ELF-1 (cell line): ENCODE measurements at places on chromosomes 11 and 22.

- DNase-seq: no peak
Measured at GRCh38 chr11:85961930-85962363, 106.8 kb downstream of the CCDC83 start.

DNA sequence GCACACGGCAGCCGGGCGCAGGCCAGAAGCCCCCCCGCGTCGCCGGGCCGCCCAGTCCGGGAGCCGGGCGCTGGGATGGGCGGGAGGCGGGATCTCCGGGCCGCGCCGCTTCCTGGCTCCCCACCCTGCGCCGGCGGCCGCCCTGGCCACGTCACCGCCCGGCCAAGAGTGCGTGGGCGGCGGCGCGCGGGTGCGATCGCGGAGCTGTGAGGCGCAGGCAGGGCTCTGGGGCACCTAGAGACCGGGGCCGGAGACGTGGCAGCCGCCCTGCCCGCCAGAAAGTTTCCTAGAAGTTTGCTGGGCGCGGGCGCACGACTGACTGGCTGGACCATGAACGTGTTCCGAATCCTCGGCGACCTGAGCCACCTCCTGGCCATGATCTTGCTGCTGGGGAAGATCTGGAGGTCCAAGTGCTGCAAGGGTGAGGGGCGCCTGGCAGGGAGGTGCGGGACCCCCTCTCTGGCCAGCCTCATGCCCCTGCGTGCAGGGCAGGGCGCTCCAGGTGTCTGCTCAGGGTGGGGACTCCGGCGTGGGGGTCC, at the start of gene KDELR3:
KDELR3 (plus strand) TSS at position 193 of the 539 bp plus-strand sequence; CDS start at position 331, 138 bp downstream.
- DNase-seq: no peak

- DNase-seq: no peak
Measured at GRCh38 chr11:61800331-61801281, 7.9 kb downstream of the FEN1 start.

- peak; percentile 67 for DNase-seq
Measured at GRCh38 chr22:46561435-46561905, 24.1 kb upstream of the CELSR1 start.

DNA sequence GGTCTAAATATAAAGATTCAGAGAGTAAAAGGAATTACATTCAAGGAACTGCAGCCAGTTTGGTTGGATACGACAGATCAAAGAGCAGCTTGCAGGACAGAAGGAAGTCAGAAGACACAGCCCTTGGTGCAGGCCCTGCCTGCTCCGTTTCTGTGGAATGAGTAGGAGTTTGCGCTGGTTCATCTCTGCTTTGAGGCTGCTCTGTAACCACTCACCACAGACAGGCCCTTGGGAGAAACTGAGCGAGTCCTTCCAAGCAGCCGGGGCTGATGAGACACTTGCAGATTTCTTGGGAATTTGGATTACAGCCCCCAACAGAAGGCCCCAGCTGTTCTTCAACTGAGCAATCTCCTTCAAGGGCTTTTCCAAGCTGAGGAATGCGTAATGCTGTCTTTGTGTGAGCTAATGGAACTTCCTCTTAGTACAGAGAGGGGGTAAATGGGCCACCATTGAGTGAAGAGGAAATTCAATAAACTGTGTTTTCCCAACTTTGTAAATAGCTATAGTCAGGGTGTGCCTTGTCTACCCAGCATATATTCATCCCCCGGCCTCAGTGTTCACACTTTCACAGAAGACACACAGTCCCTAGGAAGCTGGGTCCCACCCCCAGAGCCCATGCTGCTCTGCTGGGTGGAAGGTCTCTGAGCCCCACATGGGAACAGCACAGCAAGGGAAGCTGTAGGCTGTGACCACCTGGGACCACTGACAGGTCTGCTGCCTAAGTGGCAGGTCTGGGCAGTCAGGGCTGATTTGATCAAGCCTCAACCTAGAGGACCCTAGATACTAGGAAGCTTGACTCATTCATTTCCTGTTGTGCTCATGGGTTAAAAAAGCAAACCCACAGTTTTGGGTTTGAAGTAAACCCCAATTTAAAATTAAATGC, 16.6 kb downstream of the IL10RA start:
- peak; percentile 62 for DNase-seq

DNA sequence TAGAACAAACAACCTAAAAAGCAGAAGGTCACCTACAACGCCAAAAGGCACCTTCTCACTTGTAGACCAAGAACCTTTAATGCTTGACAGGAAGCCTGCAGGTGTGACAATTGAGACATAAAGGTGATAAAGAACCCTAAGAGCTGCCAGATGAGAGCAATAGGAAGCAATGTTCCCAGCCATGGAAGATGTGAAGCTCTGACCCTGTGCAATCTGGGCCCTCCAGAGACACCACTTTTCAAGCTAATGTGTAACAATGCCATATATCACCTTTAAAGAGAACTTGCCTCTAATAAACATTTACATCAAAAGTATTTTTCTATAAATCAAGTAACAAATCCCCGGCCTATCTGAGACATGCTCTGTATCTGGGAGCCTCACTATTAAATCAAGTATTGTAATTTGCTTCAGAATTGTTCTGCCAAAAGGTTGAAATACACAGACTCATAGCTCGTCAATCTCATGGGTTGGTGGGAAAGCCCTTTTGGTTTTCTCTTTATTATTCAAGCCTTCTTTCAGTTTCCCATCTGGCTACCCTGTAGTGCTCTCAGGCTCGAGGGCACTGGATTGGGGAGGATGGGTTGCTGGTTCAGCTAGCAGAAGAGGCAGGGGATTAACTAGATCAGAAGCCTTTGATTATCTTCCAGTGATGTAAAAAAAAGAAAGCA, 368.9 kb downstream of the BUD13 start:
- DNase-seq: no peak

DNA sequence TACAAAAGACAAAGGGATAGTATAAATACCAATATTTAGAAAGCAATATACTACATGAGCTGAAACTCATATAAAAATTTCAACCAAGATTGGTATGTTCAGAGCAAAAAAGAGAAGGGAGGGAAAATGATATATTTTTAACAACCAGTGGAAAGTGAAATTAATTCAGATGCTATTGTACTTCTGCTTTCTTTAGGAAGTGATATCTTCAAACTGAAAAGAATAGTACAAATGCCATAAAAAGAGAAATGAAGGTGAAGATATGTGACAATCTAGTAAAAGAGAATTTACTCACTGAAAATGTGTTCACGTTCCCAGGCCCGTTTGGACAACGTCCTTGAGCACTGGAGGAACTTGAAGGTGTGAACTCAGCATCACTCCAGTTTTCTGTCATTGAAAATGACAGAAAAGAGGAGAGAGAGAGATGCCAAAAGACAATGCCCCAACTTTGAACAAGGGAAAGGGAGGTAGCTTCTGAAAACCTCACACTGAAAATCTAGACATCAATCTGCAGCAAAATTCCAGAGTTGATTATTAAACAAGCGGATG, 47.5 kb downstream of the SC5D start:
- no peak for DNase-seq

GRCh38 chr11:44711113-44711786, 15.5 kb upstream of the TSPAN18 start:
- DNase-seq: peak; percentile 90

DNA sequence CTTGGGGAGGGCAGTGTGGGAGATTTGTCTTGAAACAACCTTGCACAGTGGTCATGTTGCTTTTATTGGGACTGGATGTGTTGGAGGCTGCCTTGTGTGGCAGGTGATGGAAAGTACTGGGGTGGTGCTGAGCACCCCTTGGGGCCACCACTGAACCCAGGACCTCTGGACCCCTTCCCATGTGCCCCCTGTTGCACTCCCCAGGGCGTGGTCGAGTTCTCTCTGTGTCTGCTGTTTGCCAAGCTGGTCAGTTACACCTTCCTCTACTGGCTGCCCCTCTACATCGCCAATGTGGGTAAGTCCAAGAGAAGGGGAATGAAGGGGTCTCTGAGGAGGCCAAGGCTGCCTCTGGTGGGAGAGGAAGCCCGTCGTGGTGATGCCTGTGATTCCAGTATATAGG, 18.9 kb downstream of the SLC37A2 start:
- DNase-seq: no peak

- no peak for DNase-seq
Measured at GRCh38 chr11:108727665-108728064, 62.8 kb downstream of the DDX10 start.

- no peak for DNase-seq
Measured at GRCh38 chr11:119263352-119263940, 53.5 kb downstream of the MCAM start.

- DNase-seq: no peak
Measured at GRCh38 chr22:19844377-19845053, 10.2 kb downstream of the GNB1L start.

GRCh38 chr22:40363059-40363458, 7.3 kb upstream of the SGSM3 start:
- DNase-seq: no peak

- peak; percentile 82 for DNase-seq
Measured at GRCh38 chr22:39490135-39490798, 11.8 kb upstream of the MIEF1 start.

DNA sequence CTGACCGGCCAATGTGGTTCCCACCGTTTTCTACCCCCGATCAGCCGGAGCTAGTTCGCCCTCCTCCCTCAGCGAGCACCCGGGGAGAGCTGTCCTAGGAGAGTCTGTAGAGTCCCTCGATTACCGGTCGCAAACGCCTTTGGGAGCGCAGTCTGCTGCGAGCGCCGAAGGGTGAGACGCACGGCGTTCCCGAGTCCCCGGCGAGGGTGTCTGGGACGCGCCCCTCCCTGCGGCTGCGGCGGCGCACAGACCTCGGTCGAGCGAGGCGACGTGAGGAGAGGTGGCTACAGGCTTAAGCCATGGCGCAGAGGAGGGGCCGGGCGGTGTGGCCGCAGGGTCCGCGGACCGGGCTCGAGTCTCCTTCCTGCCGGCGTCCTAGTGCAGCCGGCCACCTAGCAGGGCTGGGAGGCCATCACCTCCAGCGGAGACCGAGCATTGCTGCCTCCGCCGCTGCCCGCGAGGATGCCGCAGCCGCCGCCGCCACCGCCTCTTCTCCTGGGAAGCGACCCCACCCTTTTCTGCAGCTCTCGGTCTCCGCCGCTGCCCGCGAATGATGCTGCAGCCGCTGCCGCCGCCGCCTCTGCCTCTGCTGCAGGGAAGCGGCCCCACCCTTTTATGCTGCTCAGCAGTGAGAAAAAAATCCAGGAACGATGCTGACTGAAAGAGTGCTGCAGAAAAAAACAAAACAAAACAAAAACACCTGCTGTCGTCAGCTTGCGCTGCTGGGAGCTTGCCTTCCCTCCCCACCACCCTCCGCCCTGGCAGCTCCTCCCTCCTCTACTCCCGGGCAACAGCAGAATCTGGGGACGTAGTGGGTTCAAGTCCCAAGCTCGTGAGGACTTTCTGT, at the start of gene MAP6:
MAP6 (minus strand) TSS at position 588 of the 847 bp plus-strand sequence. CDS start 669 bp downstream, outside the sequence.
- DNase-seq: peak; percentile 66

GRCh38 chr22:42184852-42185251, 54.2 kb upstream of the CYP2D6 start:
- no peak for DNase-seq

DNA sequence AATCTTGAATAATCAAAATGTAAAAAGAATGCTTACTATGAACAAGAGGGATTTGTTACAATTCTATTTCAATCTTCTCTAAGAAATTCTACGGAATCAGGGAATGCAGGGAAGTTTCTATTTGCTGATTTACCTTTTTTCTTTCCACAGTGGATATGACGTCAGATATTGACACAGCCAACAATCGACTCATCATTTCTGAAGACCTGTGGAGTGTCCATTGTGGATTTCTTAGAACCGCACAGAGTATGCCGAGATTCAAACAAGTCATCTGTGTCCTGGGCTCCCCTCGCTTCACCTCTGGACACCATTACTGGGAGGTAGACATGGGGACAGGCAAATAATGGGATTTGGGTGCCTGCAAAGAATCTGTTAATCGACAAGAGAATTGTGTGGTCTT, 4.1 kb upstream of the RFPL1 start:
- DNase-seq: no peak

- DNase-seq: no peak
Measured at GRCh38 chr11:134125507-134125906, 56.6 kb downstream of the JAM3 start.

DNA sequence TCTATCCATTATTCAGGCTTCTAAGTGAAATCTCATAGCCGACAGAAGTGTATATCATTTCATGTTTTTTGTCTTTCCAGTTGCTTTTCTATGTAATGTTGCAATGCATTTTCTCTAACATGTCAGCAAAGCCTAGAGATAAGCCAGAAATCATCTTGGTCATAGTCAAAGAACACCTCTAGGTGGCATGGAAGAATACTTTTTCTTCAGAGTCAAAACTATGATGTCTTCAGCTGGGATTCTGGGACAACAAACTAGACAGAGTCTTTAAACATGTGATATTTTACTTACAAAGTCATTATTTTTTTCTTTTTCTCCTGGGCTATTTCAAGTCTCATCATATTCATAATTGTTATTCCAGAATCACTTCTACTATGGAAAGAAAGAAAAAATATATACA, 4.4 kb downstream of the GAS2 start:
- DNase-seq: no peak

GRCh38 chr11:48182860-48183526, 33.6 kb upstream of the OR4B1 start:
- no peak for DNase-seq

GRCh38 chr11:100923555-100923954, 206.1 kb downstream of the PGR start:
- no peak for DNase-seq

- no peak for DNase-seq
Measured at GRCh38 chr11:11988099-11988651, 20.3 kb downstream of the DKK3 start.

- no peak for DNase-seq
Measured at GRCh38 chr11:135073381-135073780, 661.3 kb upstream of the B3GAT1 start.

DNA sequence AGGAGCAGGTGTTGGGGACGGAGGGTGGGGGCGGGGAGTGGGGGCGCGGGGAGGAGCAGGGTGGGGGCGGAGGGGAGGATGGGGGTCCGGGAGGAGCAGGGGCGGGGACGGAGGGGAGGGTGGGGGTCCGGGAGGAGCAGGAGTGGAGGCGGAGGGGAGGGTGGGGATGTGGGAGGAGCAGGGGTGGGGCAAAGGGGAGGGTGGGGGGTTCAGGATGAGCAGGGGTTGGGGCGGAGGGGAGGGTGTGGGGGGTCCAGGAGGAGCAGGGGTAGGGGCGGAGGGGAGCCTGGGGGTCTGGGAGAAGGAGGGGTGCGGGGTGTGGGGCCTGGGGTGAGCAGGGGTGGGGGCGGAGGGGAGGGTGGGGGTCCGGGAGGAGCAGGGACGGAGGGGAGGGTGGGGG, 17.1 kb downstream of the CRELD2 start:
- no peak for DNase-seq

DNA sequence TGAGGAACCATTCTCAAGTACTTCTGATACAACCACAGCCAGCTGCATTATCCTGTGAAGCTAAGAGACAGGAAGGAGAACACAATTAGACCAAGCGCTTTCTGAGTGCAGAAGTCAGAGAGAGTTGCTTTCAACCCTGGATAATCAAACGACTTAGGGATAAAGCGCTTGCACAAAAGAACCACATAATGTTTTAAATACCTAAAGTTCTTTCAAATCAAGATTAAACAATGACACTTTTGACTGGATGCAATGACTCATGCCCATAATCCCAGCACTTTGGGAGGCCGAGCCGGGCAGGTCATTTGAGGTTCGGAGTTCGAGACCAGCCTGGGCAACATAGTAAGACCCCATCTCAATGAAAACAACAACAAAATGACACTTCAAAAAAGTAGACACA, 145.1 kb downstream of the SWAP70 start:
- no peak for DNase-seq
